ENCODE measurements at places on chromosomes 6 and 20. TPM values are rescaled to one million over a fixed set of nuclear protein-coding genes. Genes with fewer than 3 reads are reported as not detected.
A peak's percentile ranks its signal among the peaks of the same experiment; 100 is the strongest.

DNA sequence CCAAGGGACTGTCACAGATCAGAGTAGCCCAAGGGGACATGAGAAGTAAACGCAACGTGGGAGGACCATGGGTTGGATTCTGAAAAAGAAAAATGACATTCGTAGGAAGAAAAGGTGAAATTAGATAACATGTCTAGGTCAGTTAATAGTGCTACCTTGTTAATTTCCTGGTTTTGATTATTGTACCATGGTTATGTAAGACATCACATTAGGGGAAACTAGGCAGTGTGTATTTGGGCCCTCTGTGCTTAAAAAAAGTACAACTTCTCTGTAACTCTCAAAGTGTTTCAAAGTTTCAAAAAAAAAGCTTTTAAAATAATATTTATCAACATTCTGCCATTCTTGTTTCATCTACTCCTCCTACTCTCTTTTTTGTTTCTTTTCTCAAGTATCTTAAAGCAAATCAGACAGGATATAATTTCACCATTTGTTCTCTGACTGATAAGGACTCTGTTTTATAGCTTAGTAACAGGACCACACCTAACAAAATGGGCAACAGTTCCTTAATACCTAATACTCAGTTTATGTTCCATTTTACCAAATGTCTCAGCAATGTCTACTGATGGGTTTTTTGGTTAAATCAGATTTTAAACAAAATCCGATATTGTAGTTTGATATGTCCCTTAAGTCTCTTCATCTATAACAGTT is 97.1 kb upstream of the PLCB4 start:
- no peak overlapping the region for H3K4me3 ChIP-seq
- H3K27ac ChIP-seq: no peak overlapping the region
- no peak for DNase-seq
- peaks cover 7% of the 10 kb centered on the region for H3K4me1 ChIP-seq
- H3K27me3 ChIP-seq: no peaks in the 10 kb centered on the region

DNA sequence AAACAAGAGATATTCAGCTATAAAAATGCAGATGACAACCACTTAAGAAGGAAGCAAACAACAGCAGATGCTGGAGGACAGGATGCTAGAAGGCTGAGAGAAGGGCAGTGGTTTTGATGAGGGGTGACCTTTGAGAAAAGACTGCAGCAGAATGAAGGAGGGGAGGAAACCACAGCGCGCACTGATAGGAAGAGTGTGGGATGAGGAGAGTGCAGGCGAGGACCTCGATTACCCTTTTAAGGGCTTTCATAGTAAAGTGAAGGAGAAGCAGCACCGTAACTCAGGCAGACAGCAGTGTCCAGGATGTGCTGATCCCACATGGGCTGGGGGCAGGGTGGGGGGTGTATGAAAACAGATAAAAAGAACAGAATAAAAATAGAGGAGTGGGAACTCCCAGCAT is 19.2 kb downstream of the ZBTB2 start:
- H3K4me3 ChIP-seq: no peak overlapping the region
- H3K4me1 ChIP-seq: no peaks in the 10 kb centered on the region
- DNase-seq: no peak

- no peaks in the 10 kb centered on the region for H3K36me3 ChIP-seq
- no peaks in the 10 kb centered on the region for H3K27me3 ChIP-seq
- no peak overlapping the region for H3K27ac ChIP-seq
- no peak for DNase-seq
Observed at GRCh38 chr20:24972341-24972740, 20.2 kb downstream of the APMAP start.

DNA sequence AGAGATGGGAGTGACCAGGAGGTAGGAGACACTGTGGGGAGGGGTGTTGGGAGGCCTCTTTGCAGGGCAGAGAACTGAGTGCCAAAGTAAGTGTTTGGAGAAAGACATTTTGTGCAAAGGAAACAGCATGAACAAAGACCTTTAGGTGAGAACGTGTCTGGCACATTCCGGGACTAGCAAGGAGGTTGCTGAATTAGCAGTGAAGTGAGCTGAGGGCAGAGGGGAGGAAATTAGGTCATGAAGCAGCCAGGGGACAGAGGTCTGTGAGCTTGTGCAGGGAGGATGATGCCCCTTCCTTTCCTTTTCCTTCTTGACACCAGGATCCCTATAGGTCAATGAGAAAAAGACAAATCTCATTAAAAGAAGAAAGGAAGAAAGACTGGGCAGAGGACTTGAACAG is 21.4 kb upstream of the AHCY start:
- H3K4me3 ChIP-seq: no peak overlapping the region
- no peaks in the 10 kb centered on the region for H3K36me3 ChIP-seq
- no peak overlapping the region for H3K27ac ChIP-seq
- no peak for DNase-seq

DNA sequence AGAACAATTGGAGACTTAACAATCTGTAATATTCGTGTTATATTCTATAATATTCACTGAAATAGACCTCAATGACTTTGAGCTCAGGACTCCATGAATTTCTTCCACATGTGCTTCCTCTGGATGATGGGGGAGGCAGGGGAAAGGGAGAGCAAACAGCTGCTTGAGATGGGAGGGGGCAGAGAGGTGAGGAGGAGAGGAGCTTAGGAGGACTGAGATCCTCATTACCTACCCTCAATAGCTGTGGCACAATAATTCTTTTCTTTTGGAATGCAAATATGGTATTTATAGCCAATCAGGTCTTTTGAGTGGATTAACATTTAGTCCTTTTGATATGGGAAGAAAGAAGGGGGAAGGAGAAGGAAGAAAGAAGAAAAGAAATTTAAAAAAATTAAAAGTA is 64.1 kb upstream of the ZNF217 start:
- no peaks in the 10 kb centered on the region for H3K27me3 ChIP-seq
- H3K4me1 ChIP-seq: peaks cover 34% of the 10 kb centered on the region
- H3K36me3 ChIP-seq: no peaks in the 10 kb centered on the region
- DNase-seq: no peak

- no peak overlapping the region for H3K4me3 ChIP-seq
- H3K27ac ChIP-seq: no peak overlapping the region
- H3K36me3 ChIP-seq: no peaks in the 10 kb centered on the region
- no peaks in the 10 kb centered on the region for H3K27me3 ChIP-seq
- H3K4me1 ChIP-seq: peaks cover 18% of the 10 kb centered on the region
Observed at GRCh38 chr6:2838251-2838650, 3.4 kb downstream of the SERPINB1 start.

DNA sequence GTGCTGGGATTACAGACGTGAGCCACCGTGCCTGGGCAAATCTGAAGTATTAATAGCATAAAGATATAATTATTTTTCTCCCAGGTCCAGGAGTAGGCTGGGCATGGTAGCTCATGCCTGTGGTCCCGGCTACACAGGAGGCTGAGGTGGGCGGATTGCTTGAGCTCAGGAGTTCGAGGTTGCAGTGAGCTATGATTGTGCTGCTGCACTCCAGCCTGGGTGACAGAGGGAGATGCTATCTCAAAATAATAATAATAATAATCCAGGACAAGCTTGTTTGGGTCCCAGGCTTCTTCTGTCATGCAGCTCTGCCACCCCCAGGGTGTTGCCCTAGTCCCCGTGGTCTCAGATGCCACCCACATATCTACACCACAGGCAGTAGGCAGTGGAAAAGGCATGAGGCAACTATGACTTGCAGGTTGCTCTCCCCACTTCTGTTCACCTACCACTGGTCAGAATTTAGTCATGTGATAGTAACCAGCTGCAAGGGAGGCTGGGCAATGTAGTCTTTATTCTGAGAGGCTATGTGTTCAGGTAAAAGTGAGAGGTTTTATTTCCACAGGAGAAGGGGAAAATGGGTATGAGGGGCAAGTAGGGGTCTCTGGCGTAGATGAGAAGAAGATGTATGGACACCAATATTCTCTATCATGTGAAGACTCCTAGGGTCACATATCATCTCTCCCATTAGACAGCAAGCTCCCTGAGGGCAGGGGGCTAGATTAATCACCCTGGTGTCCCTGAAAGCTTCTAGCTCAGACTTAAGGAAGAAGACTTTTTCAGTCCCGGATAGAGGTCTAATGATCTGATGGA is 25.7 kb downstream of the TCF15 start:
- H3K27me3 ChIP-seq: no peaks in the 10 kb centered on the region
- H3K27ac ChIP-seq: no peak overlapping the region
- no peak overlapping the region for H3K4me3 ChIP-seq
- H3K36me3 ChIP-seq: no peaks in the 10 kb centered on the region

- no peak for DNase-seq
- no peaks in the 10 kb centered on the region for H3K36me3 ChIP-seq
- no peaks in the 10 kb centered on the region for H3K4me1 ChIP-seq
- H3K27ac ChIP-seq: no peak overlapping the region
- H3K4me3 ChIP-seq: no peak overlapping the region
Observed at GRCh38 chr20:33539129-33539528, 49.2 kb downstream of the CBFA2T2 start.

DNA sequence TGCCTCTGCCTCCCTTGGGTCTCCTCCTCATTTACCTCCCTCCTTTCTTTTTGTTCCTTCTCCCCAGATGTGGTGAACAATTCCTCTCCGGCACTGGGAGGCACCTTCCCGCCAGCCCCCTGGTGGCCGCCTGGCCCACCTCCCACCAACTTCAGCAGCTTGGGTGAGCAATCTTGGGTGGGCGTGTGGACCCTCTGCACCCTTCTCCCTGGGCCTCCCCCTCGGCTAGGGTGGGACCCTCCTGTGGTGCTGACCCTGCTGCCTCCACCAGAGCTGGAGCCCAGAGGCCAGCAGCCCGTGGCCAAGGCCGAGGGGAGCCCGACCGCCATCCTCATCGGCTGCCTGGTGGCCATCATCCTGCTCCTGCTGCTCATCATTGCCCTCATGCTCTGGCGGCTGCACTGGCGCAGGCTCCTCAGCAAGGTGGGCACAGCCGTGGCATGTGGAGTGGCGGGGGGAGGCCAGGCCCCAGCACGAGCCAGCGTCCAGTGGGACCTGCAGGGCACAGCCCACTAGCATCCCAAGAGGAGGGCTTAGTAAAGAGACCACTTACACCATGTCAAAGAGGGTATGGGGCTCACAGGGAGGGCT is 8.8 kb downstream of the DDR1 start:
- H3K36me3 ChIP-seq: no peaks in the 10 kb centered on the region
- no peaks in the 10 kb centered on the region for H3K27me3 ChIP-seq
- H3K4me3 ChIP-seq: no peak overlapping the region
- H3K4me1 ChIP-seq: no peaks in the 10 kb centered on the region

DNA sequence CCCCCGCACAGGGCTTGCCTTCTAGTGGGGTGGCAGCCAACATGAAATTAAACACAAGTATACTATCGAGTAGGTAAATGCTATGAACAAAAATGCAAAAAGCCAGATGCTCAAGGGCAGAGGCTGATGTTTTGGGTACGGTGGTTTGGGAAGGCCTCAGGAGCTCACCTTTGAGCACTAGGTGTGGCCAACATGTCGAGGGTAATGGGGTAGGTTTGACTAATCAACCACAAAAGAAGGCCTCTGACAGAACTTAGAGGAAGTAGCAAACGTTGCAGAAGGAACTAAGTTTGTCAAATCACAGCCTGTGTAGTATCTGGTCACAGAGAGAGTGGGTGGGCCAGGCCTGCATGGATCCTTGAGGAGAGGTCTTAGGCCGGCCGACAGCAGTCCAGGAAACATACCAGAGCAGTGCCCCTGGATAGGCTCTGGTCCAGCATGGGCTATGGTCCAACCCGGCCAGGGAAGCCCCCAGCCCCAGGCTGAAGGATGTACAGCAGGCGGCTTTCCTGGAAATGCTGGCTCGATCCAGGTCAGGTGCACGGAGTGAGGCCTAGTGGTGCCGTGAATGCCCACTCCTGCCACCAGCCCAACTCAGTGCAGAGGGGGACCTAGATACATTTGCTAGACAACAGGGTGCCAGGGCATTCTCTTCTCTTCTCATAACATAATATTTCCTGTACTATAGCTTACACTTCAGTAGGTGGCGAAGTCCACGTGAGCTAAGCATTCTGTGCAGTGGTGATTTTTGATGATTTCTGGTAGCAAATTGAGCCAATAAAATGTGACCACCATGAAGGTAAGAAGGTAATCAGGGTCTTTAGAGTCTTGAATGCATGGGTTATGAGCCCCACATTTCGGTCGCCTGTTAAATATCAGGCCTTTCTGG is 56.3 kb upstream of the CD93 start:
- no peaks in the 10 kb centered on the region for H3K36me3 ChIP-seq
- no peak for DNase-seq
- H3K27ac ChIP-seq: peak overlapping the region; percentile 34

DNA sequence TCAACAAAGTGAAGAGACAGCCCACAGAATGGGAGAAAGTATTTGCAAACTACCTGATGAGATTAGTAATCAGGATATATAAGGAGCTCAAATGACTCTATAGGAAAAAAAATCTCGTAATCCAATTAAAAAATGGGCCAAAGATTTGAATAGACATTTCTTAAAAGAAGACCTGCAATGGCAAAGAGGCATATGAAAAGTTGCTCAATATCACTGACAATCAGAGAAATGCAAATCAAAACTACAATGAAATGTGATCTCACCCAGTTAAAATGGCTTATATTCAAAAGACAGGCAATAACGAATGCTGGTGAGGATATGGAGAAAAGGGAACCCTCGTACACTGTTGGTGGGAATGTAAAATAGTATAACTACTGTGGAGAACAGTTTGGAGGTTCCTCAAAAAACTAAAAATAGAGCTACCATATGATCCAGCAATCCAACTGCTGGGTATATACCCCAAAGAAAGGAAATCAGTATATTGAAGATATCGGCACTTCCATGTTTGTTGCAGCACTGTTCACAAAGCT is 65.0 kb downstream of the TOX2 start:
- H3K36me3 ChIP-seq: no peaks in the 10 kb centered on the region
- H3K4me3 ChIP-seq: no peak overlapping the region
- no peaks in the 10 kb centered on the region for H3K27me3 ChIP-seq
- no peaks in the 10 kb centered on the region for H3K4me1 ChIP-seq
- H3K27ac ChIP-seq: no peak overlapping the region

DNA sequence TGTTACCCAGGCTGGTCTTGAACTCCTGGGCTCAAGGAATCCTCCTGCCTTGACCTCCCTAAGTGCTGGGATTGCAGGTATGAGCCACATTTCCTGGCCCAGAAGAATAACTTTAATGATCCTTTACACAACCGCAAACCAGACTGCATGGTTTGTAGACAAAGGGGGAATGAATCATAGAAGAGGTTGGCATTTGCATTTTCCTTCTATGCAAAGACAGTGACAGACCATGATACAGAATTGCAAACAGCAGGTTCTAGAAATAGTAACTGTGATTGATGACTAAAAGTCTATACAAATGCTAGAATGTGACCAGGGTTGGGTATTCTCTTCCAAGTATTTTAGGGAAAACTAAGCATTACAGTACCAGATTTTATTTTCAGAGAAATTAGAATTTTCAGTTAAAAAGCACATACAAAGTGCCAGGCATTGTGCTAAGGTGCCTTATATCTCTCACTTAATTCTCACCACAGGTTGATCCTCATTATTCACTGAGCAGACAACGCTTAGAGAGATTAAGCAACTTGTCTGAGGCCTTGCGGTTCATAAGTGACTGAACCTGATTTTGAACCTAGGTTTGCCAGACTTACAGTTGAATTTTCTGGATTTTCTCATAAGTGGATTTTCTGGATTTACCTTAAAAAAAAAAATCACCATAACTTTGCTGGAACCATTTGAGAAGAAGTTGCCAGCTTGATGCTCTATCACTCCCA is 146.6 kb downstream of the ZFAND3 start:
- H3K4me1 ChIP-seq: no peaks in the 10 kb centered on the region
- H3K27ac ChIP-seq: no peak overlapping the region
- H3K27me3 ChIP-seq: no peaks in the 10 kb centered on the region
- no peak overlapping the region for H3K4me3 ChIP-seq

- DNase-seq: no peak
- no peak overlapping the region for H3K27ac ChIP-seq
- H3K4me1 ChIP-seq: no peaks in the 10 kb centered on the region
- H3K36me3 ChIP-seq: no peaks in the 10 kb centered on the region
Observed at GRCh38 chr6:34836451-34836850, 44.6 kb downstream of the BLTP3A start.

Gene HLA-DQB1
- polyA plus RNA-seq: 7.7 TPM

Gene VWA7
- polyA plus RNA-seq: 2.7 TPM
